ENCODE measurements at places on chromosomes 7 and 10.
A peak's percentile ranks its signal among the peaks of the same experiment; 100 is the strongest.

GRCh38 chr10:3613318-3613717, 171.7 kb downstream of the KLF6 start:
- no peak for DNase-seq

DNA sequence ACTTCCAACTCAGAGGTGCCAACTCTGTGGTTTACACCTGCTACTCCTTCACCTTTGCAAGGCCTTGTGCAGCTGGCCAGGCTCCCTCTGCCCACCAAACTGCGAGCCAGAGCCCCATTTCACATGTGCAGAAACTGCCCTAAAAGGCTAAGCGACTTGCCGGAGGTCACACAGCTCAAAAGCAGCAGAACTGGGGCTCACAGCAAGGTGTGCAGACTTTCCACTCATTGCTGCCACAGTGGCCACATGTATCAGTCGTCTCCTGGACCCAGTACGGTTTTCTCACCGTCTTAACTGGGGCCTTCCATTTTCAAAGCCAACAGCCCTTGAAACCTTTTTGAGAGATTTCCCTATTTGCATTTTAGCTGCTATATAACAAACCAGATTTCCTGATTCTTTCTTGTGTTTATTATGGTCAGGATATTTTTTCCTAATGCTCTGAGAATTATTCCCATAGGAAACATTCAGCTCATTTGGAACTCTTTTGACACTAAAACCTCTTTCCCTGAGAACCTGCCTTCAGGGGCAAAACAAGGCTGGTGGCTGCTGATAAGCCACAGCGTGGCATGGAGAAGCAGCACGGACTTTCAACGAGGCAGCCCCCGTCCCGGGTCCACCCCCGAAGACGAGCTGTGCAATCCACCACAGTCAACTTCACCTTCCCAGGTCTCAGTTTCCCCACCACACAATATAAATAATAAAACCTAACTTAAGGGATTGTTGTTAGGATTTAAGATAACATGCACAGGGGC, 29.9 kb downstream of the SORBS1 start:
- no peak for DNase-seq

GRCh38 chr7:11410656-11411644, 421.0 kb downstream of the THSD7A start:
- DNase-seq, result no peak

GRCh38 chr10:101120884-101121653, 10.0 kb upstream of the TLX1 start:
- no peak for DNase-seq

- DNase-seq, result no peak
These were observed 189.0 kb downstream of the ANK3 start for GRCh38 chr10:60200682-60201053.

DNA sequence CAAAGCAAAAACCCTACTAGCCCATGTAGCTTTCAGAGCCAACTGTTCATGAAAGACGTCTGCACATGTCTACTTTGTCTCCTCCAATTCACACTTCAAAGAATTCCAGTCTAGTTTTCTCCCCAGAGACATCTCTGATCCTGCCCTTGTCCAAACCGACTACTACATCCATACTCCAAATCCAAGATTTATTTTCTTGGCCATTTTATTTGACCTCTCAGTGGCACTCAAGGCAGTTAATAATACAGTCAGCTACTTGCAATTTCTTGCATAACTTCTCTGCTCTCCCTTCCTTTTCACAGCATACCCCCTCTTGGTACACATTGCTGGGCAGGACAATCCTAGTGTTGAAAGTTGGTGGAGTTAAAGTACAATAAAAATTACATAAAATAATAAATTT, 170.9 kb upstream of the INHBA start:
- no peak for DNase-seq

DNA sequence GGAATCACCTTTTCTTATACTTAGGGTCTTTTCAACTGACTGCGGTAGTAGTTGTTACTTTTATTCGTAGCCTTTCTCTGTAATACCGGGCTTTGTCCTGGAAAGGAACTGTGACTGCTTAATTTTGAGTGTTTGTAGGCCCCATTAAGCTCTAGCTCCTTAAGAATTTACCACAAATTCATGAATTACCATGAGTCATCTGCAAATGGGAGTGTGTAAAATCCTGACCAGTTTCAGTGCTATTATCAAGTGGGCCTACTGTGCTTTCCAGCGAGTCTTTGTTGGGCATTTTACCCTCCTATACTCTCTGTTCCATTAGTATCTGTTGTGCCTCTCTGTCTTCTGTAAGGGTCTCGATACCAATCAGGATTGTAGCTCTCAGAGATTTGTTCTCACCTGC, 49.7 kb downstream of the ZMYND11 start:
- no peak for DNase-seq

- peak; percentile 12 for DNase-seq
These were observed 1046.2 kb downstream of the XPNPEP1 start for GRCh38 chr10:108877095-108877561.

GRCh38 chr7:92631067-92631849, 41.1 kb upstream of the FAM133B start:
- DNase-seq, result no peak

GRCh38 chr10:5583525-5584175, 58.9 kb downstream of the CALML3 start:
- no peak for DNase-seq

GRCh38 chr10:97608991-97609561, 19.6 kb downstream of the C10orf62 start:
- DNase-seq, result no peak

GRCh38 chr10:24912215-24912614, 40.2 kb downstream of the PRTFDC1 start:
- no peak for DNase-seq

GRCh38 chr10:85621562-85621961, 745.0 kb downstream of the GRID1 start:
- no peak for DNase-seq

- DNase-seq, result no peak
These were observed 77.7 kb downstream of the OSBPL3 start for GRCh38 chr7:24902276-24902675.

- no peak for DNase-seq
These were observed 14.7 kb upstream of the HPS1 start for GRCh38 chr10:98461500-98461842.

DNA sequence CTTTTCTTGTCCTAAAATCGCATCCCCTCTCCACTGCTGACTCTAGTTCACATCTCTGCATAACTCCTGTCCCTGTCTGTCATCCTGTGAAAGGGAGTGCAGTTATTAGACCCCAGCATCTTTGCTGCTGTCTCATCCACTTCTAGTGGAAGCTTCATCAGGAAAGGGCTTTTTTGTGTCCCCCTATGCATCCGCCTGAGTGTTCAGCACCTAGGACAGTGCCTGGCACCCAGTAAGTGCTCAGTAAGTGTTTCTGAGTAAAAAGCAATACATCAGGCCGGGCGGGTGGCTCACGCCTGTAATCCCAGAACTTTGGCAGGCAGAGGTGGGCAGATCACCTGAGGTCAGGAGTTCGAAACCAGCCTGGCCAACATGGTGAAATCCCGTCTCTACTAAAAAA, 211.8 kb upstream of the FOXK1 start:
- no peak for DNase-seq

GRCh38 chr10:102262744-102263370, 17.5 kb downstream of the GBF1 start:
- no peak for DNase-seq

- no peak for DNase-seq
These were observed 95.5 kb upstream of the PRSS58 start for GRCh38 chr7:142353147-142354060.

DNA sequence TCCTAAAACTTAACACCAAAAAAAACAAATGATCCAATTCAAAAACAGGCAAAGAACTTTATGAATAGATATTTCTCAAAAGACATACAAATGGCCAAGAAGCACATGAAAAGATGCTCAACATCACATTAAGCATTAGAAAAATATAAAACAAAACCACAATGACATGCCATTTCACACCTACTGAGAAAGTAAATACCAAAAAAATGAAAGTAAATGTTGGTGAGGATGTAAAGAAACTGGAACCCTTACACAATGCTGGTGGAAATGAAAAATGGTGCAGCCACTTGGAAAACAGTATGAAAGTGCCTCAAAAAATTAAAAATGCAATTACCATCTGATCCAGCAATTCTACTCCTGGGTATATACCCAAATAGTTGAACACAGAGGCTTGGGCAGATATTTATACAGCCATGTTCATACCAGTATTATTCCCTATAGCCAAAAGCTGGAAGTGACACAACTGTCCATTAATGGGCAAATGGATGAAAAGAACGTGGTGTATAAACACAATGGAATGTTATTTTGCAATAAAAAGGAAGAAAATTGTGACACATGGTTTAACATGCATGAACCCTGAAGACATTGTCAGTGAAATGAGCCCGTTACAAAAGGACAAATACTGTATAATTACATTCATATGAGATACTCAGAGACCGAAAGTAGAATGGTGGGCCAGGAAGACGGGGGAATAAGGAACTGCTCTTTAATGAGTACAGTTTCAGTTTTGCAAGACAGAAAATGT, 89.0 kb downstream of the JMJD1C start:
- DNase-seq, result peak; percentile 12

- no peak for DNase-seq
These were observed 132.3 kb upstream of the ANK3 start for GRCh38 chr10:60521974-60522405.

DNA sequence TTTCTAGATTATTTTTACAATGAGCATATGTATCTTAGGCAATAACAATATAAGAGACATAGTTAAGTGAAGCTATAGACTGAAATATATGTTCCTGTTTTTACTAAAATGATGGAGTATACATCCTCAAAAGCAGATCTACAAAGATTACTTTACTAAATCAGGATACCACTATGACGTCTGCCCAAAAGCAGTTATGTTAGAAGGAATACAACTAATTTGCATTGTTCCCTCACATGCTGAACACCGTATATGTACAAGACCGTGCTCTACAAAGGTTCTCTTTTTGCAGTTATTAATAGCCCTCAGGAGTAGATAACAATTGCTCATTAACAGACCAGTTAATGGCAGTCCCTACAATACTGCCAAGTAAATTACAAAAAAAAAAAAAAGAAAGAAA, 137.5 kb downstream of the CD36 start:
- DNase-seq, result no peak

GRCh38 chr10:110615057-110615747, 28.9 kb upstream of the RBM20 start:
- DNase-seq, result no peak

- DNase-seq, result peak; percentile 34
These were observed 47.4 kb downstream of the AFAP1L2 start for GRCh38 chr10:114356751-114357514.

DNA sequence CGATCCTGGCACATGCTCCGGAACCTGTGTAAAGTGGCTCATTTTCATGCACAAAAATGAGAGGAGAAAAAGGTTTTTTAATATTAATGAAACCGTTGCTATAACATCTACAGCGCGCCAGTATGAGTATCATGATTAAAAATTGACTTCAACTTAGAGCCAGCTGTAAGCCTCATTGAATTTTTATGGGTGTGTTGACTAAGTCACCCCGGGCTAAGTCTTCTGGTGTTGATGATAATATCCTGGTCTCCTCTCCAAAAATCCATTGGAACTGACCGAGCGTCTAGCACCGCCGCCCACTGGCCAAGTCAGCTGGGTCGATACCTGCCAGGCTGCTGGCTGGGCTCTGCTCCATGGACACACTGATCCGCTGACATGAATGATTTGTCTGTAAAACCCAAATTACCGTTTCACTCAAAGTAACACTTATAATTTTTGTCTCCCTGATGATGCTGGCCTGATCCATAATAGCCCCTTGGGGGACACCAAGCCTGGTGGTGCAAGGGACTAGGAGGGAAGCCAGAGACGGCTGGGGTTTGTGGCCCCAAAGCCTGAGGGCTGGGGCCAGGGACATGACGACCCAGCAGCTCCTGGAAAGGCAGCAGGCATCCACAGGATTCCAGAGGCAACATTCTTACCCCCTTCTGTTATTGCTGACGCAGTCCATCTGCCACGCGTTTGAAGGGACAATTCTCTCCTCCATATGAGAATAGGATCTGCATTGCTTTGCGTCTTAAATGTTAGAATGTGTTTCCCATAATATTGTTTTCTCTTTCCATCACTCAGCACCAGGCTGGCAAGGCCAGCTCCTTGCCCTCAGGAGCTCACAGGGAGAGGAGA, 131.0 kb upstream of the PPP2R2D start:
- no peak for DNase-seq

DNA sequence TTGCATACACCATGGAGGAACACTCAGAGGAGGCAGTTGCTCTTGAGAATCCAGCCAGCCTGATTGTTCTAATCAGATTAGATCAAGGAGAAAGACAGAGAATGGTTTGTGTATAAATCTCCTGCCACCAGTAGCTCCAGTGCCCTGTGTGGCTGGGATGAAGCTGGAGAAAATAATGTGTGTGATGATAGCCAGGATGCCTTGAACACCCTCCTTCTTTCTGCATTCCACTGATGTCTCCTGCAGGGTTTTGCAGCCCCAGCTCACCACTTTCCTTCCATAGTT, 614.7 kb upstream of the FOXK1 start:
- DNase-seq, result no peak

DNA sequence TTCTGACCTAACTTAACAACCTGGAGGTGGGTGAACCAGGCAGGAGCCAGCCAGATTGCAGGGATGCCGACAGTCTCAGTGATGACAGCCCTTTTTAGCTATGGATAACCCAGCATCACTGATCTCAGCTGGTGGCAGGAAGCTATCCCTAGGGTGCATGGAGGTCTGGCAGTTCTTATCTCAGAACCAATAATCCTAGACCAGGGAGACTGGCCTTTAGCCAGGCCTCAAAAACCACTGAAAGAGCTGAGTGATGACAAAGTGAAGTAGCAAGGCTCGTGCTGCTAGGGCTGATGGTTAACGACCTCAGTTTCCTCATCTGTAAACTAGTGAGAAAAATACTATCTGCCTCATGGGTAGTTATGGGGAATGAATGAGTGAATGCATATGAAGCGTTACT, 112.5 kb downstream of the RALA start:
- DNase-seq, result no peak

DNA sequence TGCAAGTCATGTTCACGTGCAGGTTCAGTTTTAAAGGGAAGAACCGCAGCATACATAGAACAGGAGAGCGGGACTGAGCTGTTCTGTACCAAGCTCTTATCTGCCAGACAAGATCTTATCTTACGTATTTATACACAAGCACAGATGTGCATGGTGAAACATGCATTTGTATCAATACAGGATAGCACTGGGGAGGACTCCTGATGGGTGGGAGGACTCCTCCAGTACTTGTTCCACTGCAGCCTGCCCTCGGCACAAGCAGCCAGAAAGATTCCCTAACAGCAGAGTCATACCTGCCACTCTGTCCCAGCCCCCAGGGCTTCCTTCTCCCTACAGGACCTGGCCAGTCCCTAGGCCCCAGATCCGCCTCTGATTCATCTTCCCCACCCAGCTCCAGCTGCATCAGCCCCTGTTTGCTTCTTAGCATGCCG, 13.2 kb upstream of the PRKCQ start:
- DNase-seq, result no peak
